ENCODE measurements at places on chromosomes 1 and 21. TPM values are rescaled to one million over a fixed set of nuclear protein-coding genes. Genes with fewer than 3 reads are reported as not detected.

NCF2 gene
- 7.7 TPM for total RNA-seq

OLFM3 gene
- not detected for total RNA-seq

IFNAR2 gene
- 30.1 TPM for total RNA-seq

AQP10 gene
- total RNA-seq, result not detected
